ENCODE measurements at places on chromosomes 1 and 21. TPM values are rescaled to one million over a fixed set of nuclear protein-coding genes. Genes with fewer than 3 reads are reported as not detected.

Gene PLEKHG5
- 3.1 TPM for total RNA-seq

Gene CAMK1G
- total RNA-seq = 0.16 TPM

Gene CRYAA
- not detected for total RNA-seq

Gene TRIM67
- total RNA-seq = under 0.01 TPM

Gene GPR61
- total RNA-seq = 2.2 TPM

Gene SLAMF9
- total RNA-seq = not detected

Gene CBR3
- 17.7 TPM for total RNA-seq

Gene PLA2G5
- total RNA-seq = 38.1 TPM

Gene LEFTY2
- not detected for total RNA-seq

Gene C1orf105
- not detected for total RNA-seq

Gene GUCA2B
- not detected for total RNA-seq

Gene ENAH
- total RNA-seq = 127 TPM

Gene SLC9C2
- not detected for total RNA-seq

Gene NPR1
- total RNA-seq = 29.6 TPM

Gene ZBTB8A
- 10.8 TPM for total RNA-seq

Gene L1TD1
- under 0.01 TPM for total RNA-seq

Gene LDLRAD1
- total RNA-seq = not detected

Gene PRSS38
- total RNA-seq = not detected

Gene MPZ
- 3.1 TPM for total RNA-seq

Gene PIP5K1A
- 40.2 TPM for total RNA-seq

Gene COL16A1
- total RNA-seq = 271 TPM

Gene PRAMEF11
- total RNA-seq = not detected

Gene CADM3
- 10.5 TPM for total RNA-seq

Gene DDAH1
- total RNA-seq = 17.1 TPM

Gene SPTA1
- total RNA-seq = not detected

Gene INSRR
- total RNA-seq = not detected

Gene FMO3
- 2.3 TPM for total RNA-seq

Gene RAB13
- total RNA-seq = 34.1 TPM

Gene DDR2
- 236 TPM for total RNA-seq

Gene LIN28A
- total RNA-seq = not detected

Gene MSH4
- total RNA-seq = 0.66 TPM

Gene CD5L
- not detected for total RNA-seq

Gene TSPAN2
- 102 TPM for total RNA-seq

Gene RHD
- not detected for total RNA-seq

Gene ATP1A2
- total RNA-seq = 60.7 TPM

Gene SEMA6C
- total RNA-seq = 5.0 TPM
